ENCODE measurements at places on chromosomes 1 and 21. TPM values are rescaled to one million over a fixed set of nuclear protein-coding genes. Genes with fewer than 3 reads are reported as not detected.

C1orf94 gene
- total RNA-seq: not detected

C1QA gene
- 1.3 TPM for total RNA-seq

KLF17 gene
- total RNA-seq: not detected

PTGFR gene
- total RNA-seq: not detected

UBASH3A gene
- total RNA-seq: 70.2 TPM

- DNase-seq: peak; percentile 81
These were observed 552 bp upstream of the GPR157 start for GRCh38 chr1:9129266-9130041.

- DNase-seq: no peak
These were observed 249.4 kb upstream of the B3GALT2 start for GRCh38 chr1:193435781-193436180.

GRCh38 chr1:76317299-76317900 is 242.9 kb downstream of the ST6GALNAC3 start:
- DNase-seq: no peak

DNA sequence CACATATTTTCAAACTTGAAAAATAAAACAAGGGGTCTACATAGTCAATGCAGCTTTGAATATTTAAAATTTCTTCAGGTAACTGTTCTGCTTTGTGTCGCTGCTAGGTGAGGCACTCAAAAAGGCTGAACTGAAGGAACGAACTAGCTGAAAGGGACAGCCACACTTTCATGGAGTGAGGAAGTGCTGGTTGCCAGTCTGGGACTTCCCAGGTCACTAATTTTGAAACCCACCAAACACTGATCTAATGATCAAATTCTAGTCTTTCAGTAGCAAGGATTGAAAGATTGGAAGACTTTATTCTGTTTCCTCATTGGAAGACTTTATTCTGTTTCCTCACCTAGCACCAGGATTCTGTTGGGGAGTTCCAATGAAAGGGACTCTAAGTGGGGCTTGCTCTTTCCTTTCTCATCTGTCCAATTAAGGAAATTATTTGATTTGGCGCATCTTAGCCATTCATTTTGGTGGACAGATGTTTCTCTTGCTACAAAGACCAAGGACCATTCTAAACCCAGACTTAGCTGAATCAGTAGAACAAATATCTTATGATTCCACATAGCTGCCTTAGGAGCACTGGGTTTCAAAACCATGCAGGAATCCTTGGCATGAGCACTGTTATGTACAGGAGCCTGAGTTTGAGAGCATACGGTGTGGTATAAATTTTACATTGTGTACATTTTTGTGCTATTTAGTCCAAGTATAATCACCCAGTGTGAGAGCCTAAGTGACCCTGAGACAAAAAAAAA is 10.9 kb upstream of the ARID1A start:
- DNase-seq: no peak

GRCh38 chr21:43206231-43207042 is 37.6 kb downstream of the CRYAA start:
- no peak for DNase-seq

- DNase-seq: no peak
These were observed 3.0 kb downstream of the APP start for GRCh38 chr21:26167593-26167992.

DNA sequence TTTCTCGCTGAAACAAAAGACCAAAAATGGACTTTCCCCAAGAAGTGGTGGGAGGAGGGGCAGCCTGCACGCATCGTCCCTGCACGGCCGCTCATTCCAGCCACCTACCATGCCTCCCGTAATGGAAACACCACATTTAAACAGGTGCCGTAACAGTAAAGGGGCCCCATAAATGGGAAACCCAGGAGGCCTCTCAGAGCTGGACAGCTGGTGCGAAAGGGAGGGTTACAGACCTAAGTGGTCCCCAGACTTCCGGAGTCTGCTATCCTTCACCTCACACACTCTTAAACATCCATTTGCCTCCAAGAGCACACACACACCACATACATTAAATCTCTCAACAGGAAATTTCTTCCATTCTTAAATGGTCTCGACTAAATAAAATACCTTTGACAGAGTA is 120.7 kb upstream of the SOD1 start:
- no peak for DNase-seq

DNA sequence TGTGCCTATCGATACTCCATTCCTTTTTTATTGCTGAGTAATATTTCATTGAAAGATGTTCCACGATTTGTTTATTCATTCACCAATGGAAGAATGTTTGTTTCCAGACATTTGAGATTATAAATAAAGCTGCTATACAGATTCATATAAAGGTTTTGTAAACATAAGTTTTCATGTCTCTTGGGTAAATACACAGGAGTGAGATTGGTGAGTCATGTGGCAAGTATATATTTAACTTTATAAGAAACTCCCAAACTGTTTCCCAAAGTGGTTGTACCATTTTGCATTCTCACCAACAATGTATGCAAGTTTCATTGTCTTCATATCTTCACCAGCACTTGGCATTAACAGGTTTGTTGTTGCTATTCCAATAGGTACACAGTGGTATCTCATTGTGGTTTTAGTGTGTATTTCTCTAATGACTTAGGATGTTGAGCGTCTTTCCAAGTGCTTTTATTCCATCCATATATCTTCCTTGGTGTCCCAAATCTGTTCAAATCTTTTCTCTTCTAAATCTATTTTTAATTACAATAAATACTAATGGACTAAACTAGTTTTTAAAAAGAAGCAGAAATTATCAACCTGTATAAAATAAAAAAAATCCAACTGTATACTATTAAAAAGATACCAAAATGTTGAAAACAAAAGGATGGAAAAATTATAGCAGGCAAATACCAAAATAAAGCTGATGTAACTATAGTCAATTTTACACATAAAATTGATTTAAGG is 6.6 kb downstream of the SLC9C2 start:
- no peak for DNase-seq

DNA sequence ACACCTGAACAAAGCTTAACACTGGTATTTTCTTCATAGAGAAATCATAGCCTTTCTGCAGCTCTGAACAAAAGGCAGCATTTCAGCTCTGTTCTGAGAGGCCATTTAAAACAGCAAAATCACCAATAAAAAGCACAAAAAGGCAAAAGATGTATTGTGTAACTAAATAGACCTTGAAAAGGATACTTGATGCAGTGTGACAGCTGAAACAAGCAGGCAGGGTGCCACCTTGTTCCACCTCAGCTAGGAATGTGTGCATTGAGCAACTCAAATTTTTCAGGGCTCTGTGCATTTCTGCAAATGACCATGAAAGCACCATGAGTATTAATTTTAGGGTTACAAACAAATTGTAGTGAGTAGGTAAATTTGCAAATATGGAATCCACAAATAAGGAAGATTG is 65.8 kb downstream of the RHOU start:
- DNase-seq: no peak

DNA sequence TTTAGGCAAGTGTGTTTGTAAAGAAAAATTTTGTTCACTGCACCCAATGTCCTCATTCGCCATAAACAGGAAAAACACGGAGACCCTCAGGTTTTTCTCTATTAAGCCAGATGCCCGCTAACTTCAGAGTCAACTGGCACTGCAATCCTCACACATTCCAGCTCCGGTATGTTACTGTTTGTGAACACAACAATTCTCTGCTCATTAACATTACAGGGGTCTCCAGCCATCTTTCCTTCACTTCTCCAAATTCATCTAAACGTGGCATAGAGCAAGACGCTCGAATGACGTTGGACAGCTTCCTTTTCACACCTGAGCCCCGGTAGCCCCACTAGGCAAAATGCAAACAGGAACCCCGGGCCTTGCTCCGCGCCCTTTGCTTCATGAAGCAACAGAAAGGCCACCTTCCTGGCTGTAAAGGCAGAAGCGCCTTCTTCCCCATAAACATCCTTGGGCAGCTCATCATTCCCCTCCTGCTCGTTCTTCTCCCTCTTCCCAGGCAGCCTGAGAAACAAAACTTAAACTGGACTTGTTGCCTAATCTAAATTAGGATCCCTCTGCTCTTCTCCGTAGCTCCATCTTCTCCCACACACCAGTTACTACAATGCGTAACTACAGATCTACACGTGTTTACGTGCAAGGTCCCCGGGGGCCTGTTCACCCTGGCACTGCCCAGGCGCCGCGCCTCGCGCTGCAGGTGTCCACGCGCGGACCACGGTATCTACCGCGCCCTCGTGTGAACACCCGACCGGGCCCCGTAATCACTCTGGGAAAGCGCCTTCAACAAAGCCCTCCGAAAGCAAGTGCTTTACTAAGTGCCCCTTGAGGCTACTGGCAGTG is 1.2 kb downstream of the LBR start:
- DNase-seq: peak; percentile 56
